ENCODE measurements at places on chromosomes 5 and 9.

- no peak for DNase-seq
Measured at GRCh38 chr5:67305913-67306710, 109.5 kb upstream of the CD180 start.

- DNase-seq: no peak
Measured at GRCh38 chr9:116987721-116988485, 300.8 kb downstream of the TRIM32 start.

GRCh38 chr5:68214482-68215207 is 911 bp upstream of the PIK3R1 start:
- no peak for DNase-seq

- DNase-seq: no peak
Measured at GRCh38 chr9:14936491-14936890, 26.3 kb upstream of the FREM1 start.

GRCh38 chr5:125139590-125139989 is 393.2 kb upstream of the ZNF608 start:
- DNase-seq: no peak
